ENCODE measurements at places on chromosomes 12 and 14.
A peak's percentile ranks its signal among the peaks of the same experiment; 100 is the strongest.

GRCh38 chr12:42128327-42128726 lies 16.3 kb downstream of the GXYLT1 start:
- no peak for DNase-seq

- no peak for DNase-seq
Observed at GRCh38 chr12:62621101-62621638, 154.5 kb downstream of the MON2 start.

- DNase-seq, result no peak
Observed at GRCh38 chr12:105330283-105330930, at the start of gene C12orf75. Gene C12orf75, plus strand, starts transcription at chr12:105330691. Its CDS starts 201 bp downstream, at chr12:105330892.

DNA sequence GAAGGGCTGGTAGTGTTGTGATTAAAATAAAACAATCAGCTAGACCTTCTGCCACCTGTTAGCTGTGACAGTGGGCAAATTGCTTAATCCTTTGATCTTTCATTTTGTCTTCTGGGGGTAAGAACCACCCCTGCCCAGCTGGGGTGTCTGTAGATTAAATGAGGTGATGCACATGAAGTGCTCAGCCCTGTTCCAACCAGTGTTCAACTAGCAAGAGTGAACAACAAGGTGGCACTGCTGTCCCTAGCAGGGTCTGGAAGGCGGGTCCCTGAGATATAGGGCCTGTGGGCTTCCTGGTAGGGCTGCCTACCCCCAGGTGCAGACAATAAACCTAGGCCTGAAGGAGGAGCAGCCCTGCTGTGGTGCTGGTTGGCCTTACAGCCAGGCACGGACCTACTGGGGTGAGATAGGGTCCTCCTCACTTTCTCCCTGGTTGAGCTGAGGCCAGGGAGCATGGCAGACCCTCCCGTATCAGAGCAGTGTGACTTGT lies 60.6 kb downstream of the ARL6IP4 start:
- DNase-seq, result no peak

DNA sequence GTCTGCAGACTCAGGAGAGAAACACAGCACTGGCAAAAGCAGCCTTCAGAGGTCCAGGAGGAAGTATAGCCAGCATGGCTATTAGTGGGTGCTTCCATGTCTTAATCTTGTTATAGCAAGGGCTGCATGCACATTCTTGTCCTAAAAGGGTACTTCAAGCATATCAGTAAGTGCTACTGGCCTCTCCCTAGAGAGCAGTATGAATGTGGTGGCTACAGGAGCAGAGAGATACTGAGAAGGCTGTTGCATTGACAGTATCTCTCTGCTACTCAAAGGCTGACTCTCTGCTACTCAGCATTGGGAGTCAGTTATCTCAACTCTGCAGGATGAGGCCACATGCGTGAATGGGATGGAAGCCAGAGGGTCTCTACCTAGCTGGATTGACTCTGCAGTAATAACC lies 2.0 kb downstream of the GARIN6 start:
- no peak for DNase-seq

- DNase-seq, result no peak
Observed at GRCh38 chr12:69474456-69474855, 4.3 kb downstream of the FRS2 start.

- no peak for DNase-seq
Observed at GRCh38 chr14:96965885-96966595, 168.9 kb downstream of the VRK1 start.

GRCh38 chr14:97873291-97873690 lies 1076.1 kb downstream of the VRK1 start:
- no peak for DNase-seq

DNA sequence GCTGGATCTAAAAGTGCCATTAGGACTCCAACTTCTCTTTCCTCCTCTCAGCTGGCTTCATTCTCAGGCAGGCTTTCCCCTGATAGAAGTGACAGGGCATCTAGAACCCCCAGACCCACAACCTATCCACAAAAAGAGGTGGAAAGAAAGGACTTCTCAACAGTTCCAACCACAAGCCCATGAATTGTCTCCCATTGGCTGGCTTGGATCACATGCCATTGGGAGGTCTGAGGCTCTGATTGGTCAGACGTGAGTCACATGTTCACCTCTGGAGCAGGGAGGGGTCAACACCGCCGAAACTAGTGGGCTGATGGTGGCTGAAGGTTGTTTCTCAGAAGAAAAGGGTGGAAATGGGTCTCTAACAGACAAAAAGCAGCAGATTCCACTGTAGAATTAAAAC lies 47.2 kb downstream of the DRAM1 start:
- DNase-seq, result no peak

- no peak for DNase-seq
Observed at GRCh38 chr12:98149691-98150210, 365.6 kb upstream of the TMPO start.

GRCh38 chr14:105622329-105622955 lies 96.1 kb downstream of the TMEM121 start:
- no peak for DNase-seq

DNA sequence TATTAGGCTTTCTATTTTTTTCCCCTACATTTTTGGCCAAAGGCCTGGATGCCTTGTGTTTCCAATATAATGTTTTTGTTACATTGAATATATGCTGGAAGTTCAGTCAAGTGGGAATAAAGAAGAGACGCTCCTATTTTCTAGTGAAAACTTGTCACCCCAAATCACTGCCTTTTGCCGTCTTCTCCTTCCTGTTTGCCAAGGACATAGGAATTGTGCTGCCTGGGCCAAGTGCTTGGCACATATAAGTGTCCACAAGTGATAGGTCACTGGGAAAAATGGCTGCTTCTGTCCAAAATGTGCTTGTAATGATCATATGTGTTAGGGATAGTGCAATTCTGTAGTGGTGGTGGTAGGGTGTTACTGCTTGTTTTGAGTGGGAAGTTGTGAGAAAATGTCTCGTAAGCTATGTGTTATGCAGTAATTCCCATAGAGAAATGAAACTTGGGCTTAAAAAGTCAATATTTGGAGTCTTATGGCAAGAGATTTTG lies 11.6 kb upstream of the KCNJ8 start:
- no peak for DNase-seq

DNA sequence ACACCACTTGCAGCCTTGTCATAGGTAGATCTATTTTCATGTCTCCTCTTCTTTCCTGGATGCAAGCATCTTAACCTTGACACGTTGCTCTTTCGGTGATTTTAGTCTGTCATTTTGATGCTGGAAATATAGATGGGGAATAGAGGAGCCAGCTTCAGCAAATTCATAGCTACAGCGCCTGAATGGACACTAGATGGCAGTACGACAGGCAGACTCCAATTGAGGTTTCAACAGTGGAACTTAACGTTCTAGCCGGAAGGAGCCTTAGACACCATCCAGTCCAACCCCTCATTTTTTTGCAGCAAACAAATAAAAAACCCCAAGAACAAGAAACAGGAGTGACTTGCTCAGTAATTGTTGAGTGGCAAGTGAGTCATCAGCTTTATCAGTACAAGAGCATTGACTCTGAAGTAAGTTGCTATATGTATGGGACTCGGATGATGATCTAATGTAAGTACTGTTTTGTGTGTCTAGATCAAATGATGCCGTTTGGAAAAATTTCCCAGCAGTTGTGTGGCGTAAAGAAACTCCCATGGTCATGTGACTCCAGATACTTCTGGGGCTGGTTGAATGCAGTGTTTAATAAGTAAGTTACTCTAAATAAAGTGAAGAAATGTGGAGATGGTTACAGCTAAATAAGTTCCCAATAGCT lies 9.0 kb downstream of the DMAC2L start:
- peak; percentile 95 for DNase-seq

- DNase-seq, result no peak
Observed at GRCh38 chr14:66174453-66174891, 311.7 kb upstream of the CCDC196 start.
